Activated CD8-positive, alpha-beta memory T cell treated with anti-CD3 and anti-CD28 coated beads for 1 hour (primary cell): ENCODE measurements at places on chromosomes 12 and 14.

DNA sequence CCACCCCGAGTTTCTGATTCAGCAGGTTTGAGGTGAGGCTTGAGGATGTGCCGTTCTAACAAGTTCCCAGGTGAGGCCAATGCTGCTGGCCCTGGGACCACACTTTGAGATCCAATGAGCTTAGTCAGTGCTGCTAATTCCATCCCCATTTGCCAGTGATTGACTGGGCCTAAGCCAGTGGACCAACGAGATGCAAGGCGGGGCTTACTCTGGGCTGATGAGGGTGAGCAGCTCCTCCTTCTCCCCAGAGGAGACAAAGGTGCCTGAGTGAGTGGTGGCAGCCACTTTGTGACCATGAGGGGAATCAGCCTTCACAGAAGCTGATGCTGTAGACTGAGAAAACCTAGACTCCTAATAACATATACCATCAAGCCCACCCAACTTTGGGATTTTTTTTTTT is 23.1 kb upstream of the HNF1A start:
- DNase-seq, result no peak

- no peak for DNase-seq
Measured at GRCh38 chr12:107903341-107904061, 129.0 kb downstream of the ASCL4 start.

DNA sequence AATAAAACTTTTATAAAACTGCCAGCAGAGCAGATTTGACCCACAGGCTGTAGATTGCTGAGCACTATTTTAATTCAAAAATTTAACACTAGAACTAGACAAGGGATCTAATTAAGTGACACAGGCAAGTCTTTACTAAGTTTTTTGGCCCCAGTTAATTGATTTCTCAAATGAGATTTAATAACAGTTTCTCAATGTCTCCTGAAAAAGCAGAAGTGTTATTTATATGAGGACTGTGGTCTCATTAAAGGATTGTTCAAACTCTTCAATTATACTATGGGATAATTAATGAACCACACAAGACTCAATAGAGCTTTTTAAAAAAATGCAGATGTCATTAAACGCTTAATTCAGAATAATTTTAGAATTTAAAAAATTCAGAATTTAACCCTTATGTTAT is 1.9 kb downstream of the HEATR5A start:
- DNase-seq, result no peak

DNA sequence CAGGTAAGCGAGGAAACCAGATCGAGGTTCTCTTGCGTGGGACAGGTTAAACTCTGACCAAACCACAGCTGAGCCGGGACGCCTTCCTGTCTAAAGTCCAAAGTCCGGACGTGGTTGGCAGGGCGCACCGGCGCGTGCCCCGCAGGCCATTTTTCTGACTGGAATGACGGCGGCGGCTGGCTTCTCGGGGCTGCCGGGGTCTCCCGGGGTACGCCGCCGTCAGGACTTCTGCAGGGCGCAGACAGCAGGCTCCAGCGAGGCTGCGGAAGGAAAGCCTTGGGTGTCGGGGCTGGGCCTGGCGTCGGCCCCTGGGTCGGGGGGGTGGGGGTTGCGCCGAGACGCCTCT is 32.8 kb downstream of the MIA2 start:
- DNase-seq, result no peak

GRCh38 chr12:15979096-15980092 is 68.3 kb downstream of the DERA start:
- no peak for DNase-seq

DNA sequence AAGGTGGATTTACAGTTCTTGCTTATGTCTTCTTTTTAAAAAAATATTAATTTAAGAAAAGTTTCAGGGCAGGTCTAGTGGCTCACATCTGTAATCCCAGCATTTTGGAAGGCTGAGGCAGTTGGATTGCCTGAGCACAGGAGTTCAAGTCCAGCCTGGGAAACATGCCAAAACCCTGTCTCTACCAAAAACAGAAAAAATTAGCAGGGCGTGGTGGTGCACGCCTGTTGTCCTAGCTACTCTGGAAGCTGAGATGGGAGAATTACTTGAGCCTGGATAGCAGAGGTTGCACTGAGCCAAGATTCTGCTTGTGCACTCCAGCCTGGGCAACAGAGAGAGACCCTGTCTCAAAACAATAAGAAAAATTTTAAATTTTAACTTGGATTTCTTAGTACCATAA is 5.4 kb upstream of the TAS2R46 start:
- no peak for DNase-seq

GRCh38 chr14:62696331-62696924 is 348.8 kb downstream of the KCNH5 start:
- DNase-seq, result no peak

DNA sequence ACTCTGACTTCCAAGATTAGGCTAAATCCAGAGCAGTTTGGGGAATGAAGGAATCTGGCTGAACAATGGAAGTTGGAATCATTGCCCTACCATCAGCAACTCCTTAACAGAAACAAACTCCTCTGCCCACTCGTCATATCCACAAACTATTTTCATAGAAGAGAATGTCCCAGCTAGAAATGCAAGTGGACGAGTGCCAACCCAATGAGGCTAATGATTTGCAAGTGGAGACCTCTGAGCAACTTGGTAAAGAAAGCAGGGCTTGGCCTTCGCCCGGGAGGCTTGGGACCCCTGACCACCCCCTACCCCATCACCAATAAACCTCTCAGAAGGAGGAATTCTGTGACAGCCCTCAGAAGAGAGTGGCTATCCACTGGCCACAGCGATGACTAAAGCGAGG is 40.0 kb upstream of the DDX11 start:
- no peak for DNase-seq

DNA sequence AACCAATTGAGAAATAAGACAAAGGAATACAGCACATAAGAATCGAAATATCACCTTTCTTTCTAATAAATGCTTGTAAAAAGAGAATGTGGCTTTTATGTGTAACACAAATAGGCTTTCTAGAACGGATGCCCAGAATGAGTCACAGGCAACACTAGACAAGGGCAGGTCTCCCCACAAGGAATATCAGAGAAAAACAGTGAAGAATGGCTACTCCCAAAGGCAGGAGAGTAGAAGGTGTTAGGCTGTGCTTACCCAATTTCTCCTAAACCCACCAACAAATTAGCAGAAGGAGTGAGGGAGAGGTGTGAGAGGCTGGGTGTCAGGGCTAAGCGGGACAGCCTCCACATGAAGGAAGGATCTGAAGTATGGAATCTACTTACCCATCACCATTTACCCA is 55.2 kb downstream of the GALNT4 start:
- DNase-seq, result no peak

- no peak for DNase-seq
Measured at GRCh38 chr14:49879646-49880204, 13.2 kb upstream of the ARF6 start.

DNA sequence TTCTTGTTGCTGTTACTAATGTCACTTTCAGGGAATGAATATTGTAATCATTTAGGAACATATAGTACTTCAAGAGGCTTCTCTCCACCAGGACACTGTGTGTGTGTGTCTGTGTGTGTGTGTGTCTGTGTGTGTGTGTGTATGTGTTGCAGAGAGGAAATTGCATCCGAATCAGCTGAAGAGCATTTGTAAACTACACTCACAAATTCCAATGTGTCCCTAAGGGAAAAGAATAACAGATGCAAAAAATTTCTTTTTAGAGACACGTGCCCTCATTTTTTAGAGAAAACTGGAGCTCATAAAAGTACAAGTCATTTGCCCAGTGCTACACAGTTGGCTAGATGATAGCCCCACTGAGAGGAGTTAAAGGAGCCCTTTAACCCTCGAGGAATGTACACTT is 168.8 kb downstream of the ANO4 start:
- DNase-seq, result no peak

DNA sequence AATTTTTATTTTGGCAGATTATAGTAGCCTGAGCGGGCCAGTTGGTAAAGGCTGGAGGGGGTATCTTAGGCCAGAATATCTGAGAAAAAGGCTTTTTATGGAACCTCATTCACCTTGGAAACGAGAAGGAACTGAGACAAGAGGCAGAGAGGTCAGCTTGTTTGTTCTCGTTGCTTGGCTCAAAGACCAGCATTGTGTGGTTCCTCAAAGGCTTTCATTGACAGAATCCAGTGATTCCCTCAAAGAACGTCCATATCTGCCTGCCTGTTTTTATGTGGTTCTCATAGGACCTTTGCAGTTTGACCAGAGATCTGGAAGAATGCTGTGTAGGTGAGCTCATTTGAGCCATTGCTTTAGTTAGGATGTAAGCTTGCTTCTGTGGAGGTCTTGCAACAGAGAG is 117.3 kb downstream of the CFAP54 start:
- DNase-seq, result no peak

GRCh38 chr12:118870551-118870950 is 110.8 kb upstream of the SRRM4 start:
- no peak for DNase-seq

GRCh38 chr12:46388427-46389021 is 16.0 kb upstream of the SLC38A2 start:
- no peak for DNase-seq

GRCh38 chr12:131941987-131942341 is 7.8 kb upstream of the EP400 start:
- DNase-seq, result no peak

- no peak for DNase-seq
Measured at GRCh38 chr12:69987579-69988091, 162.6 kb downstream of the MYRFL start.

- no peak for DNase-seq
Measured at GRCh38 chr14:24965934-24966578, 83.9 kb downstream of the STXBP6 start.

- DNase-seq, result no peak
Measured at GRCh38 chr14:94170136-94170535, 4.0 kb upstream of the PPP4R4 start.

DNA sequence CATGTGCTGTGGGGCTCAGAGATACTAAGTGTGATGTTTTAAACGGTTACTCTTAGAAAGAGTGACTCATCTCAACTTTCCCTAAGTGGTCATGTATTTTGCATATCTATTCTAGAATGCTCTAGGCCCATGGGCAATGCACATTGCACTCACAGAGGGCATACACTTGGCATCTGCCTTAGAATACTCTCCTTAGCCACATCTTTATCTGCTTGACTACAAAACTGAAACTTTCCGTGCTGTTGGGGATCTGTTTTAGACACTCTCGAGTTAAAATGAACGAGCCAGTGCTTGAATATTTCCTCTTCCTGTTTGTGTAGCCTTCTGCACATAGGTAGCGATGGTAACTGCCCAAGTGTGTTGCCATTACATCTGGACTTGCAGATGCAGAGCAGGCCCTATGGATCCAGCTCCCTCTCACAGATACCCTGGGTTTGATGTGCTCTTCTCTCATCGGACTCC is 180.5 kb downstream of the CAND1 start:
- DNase-seq, result no peak

DNA sequence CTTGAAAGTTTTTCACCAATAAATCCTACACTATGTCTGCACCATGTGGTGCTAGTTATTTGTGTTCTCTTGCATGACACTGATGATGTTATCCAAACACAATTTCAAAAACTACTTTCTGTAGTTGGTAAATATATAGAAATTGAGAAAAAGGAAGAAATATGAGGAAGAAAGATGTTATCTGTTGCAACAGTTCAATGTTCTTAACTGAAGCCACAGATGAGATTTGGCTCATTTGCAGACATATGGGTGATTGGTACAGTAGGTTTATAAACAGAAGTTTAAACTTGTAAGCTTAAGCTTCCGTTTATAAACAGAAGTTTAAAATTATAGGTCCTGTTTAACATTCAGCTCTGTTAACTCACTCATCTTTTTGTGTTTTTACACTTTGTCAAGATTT is at the start of gene CLEC12A:
Gene CLEC12A (plus strand): TSS at position 229 of the 400 bp plus-strand sequence. CDS start 188 bp downstream, outside the sequence.
- no peak for DNase-seq

DNA sequence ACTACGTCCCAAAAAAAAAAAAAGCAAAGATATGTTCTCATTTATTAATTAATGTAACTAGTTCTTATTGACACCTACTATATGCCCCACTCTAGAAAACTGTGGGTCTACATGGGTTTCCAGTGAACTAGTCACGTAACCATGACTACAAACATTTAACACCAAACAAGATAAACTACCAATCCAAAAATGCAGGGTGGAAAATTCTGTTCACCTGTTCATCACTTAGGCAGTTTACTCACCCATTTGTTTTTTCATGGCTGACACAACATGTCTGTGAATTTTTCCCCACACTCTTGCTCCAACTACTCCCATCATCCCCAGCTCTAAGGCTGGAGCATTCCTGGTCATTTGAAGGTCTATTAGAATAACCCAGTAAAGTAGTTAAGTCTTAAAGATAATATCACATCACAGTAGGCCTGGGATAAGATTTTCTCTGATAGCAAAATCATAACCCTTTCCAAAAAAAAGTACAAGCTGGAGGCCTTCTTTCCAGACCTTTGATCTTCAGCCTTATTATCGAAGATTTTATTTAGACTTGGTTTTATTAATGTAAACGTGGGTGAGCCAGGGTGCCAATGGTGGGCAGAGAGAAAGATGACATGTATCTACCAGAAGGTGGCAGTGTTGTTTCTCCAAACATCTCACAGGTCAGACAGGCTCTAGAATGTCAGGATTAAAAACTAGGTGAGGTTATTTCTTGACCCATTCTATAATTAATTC is 61.6 kb upstream of the DAAM1 start:
- DNase-seq, result no peak

DNA sequence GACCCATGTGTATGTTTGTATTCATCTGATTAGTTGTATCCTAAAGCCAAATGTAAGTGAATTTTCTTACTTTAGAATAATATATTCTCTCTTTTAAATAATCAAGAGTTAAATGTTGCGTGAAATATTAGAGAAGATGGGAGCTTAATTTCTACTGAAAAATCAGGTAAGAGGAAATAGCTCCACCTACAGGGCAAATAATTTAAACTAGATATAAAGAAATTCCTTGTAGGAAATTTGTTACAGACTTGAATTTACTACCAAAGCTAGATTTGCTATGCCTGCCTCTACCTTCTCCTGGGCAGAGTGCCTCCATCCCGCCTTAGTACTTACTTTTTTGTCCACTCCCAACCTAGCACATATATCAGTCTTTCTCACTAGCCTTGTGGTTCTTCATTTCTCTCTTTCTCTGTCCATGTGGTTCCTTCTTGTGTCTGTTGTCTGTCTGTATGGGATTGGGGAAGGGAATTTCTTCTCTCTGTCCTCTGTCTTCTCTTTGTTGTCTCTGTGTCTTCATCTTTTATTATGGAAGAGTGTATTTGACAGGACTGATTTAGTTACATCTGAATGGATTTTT is 44.7 kb downstream of the PALS1 start:
- no peak for DNase-seq

- no peak for DNase-seq
Measured at GRCh38 chr12:15732341-15733061, 56.7 kb downstream of the EPS8 start.

- DNase-seq, result peak; percentile 29
Measured at GRCh38 chr14:96100161-96101064, 61.3 kb downstream of the C14orf132 start.

DNA sequence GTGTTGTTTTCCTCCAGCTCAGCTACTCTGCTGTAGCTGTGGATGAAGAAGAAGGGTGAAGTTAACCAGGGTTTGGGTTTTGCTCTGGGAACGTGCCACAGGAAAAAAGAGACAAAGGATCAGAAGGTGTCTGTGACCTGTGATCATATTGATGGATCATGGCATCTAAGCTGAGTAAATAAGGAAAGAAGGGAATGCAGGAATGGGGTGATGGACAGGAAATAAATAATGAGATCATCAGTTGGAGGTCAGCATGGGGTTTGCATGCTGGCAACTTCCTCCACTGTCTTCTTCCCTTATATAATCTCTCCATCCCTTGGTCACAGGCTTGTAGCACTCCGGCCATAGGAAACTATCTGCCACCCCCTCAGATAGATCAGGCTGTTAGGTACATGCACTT is 430.3 kb upstream of the PDE3A start:
- DNase-seq, result no peak

- DNase-seq, result no peak
Measured at GRCh38 chr14:50831726-50832168, 785 bp upstream of the NIN start.

GRCh38 chr14:32366256-32366879 is 37.3 kb downstream of the AKAP6 start:
- DNase-seq, result no peak
